ENCODE measurements at places on chromosomes 12 and 14.

- DNase-seq = no peak
Observed at GRCh38 chr12:110556705-110557104, 26.4 kb downstream of the PPTC7 start.

- DNase-seq = no peak
Observed at GRCh38 chr12:51335931-51336330, 10.5 kb downstream of the CELA1 start.

DNA sequence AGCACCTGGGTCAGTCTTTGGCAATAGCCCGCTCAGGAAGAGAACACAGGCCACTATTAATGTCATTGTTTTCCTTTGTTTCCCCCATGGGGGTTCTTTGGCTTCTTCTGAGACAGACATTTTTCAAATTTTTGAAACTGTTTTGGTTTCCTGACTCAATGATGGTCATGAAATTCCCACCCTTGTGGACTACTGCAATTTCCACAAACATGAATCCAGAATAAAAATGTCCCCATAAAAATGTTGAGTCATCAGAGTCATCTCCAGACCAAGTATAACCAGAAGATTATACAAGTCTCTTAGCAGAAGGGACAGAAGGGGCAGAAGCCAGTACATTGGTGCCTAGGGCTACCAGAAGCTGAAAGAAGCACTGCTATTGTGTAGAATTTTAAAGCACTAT is 29.1 kb downstream of the SLCO1A2 start:
- no peak for DNase-seq

DNA sequence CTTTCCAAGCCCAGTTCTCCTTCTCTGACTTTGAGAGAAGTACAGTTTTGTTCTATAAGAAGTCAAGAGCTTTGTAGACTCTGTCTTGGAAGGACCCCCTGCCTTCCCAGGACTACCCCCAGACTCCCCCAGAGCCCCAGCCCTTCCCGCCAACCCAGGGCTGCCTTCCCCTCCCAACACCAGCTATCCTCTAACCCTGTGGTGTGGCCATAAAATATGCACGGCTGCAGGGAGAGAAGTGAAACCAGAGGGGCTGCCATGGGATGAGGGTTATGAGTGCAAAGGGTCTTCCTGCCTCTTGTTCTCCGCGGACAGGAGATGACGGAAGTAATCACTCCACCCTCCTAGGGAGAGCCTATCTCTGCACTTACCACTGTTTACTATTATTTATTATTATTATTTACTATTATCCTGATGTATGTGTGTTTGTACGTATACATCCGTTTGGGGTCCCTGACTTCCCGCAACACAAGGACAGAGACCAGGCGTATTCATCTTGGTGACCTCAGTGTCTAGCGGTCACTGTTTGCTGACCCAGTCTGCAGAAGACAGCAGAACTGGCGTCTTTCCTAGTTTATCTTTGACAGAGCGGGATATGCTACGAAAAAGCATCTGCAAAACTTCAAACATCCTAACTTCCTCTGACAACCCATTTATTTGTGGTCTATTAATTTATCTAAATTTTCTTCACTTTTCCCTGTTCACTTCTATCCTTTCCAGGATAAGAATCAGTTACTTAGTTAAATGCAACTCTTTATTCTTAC is 3.5 kb upstream of the SCNN1A start:
- DNase-seq = no peak

DNA sequence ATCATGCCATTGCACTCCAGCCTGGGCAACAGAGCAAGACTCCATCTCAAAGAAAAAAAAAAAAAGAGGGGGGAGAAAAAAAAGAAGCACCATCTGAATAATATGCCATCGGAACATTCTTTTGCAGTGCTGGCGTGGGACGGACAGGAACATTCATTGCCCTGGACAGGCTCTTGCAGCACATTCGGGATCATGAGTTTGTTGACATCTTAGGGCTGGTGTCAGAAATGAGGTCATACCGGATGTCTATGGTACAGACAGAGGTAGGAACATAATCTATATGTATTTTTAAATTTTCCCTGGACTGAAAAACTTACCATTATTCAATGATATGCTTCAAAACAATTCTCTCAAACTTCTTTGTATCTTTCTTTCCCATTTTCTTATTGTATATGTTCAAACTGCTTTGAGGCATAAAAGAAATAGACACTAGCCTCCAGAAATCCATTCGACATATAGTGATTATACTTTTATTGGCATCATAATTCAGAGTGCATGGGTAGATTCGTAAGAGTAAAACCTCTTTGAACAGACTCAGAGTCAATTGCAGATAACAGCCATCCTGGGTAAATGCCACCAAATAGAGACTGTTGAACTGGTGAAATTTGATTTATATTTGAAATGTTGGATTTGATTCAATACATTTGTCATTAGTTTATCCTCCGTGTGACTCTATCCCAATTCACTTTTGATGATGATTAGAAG is 199.7 kb downstream of the EPS8 start:
- DNase-seq = no peak

- no peak for DNase-seq
Observed at GRCh38 chr12:62319058-62319457, 58.9 kb downstream of the USP15 start.

DNA sequence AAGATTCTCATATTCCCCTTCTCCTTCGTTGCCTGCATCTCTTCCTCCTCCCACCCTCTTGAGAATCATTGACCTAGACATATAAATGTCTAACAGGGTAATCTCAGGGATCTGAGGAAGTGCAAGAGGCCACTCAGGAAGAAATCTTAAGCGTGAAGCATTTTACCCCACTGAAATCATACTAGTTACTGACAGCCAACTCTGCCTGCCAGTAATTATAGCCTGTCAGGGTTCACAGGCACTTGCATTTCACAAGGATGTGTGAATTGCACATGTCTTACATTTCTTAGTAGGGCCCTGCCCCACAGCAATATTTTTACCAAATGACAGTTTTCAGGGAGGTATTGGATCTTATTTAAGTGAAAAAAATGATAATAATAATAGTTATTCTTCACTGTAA is 127.2 kb downstream of the SLC15A5 start:
- no peak for DNase-seq

DNA sequence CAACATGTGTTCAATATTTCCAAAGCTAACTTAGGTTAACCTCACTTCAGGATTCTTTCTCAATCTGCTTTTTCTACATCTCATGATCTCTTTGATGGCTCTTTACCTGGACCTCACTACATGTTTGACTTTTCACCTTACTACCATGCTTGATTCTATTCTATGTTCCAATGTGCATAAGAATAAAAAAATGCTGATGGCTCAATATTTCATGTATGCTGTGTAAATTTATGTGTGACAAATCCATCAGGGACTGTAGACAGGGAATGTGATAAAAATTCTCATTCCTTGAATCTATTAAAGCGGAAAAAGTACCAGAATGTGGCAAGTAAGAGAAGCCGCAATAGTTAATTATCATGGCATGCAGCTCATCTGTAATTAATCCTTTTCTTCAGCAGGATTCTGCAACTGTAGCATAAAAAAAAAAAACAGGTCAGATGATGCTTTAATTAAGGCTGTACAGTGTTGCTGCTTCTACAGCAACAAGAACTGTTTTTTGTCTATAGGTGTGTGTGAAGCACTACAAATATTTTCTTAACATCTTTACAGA is 276.9 kb upstream of the PRKD1 start:
- DNase-seq = no peak

- no peak for DNase-seq
Observed at GRCh38 chr12:77980782-77981181, 150.1 kb downstream of the NAV3 start.

GRCh38 chr14:90797451-90797850 is 18.8 kb downstream of the TTC7B start:
- DNase-seq = no peak

DNA sequence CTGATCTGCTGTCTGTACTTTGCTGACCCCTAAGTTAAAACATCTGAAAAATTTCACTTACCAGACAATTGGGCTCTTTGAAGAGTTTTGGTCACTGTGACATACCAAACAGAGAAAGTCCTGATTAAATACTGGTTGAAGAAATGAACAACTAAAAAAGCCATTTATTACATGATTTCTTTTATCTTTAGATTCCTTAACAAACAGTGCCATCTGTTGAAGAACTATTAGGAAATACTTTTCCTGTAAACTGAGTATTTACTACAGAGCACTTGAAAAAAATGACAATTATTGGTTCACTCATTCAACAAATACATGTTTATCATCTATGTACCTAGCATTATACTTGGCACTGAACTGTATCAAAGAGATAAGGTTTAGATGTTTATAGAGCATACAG is 6.5 kb upstream of the WASHC4 start:
- DNase-seq = no peak

- no peak for DNase-seq
Observed at GRCh38 chr14:67644428-67644827, 24.7 kb downstream of the ARG2 start.

GRCh38 chr12:132277374-132277941 is 51.9 kb downstream of the GALNT9 start:
- no peak for DNase-seq

GRCh38 chr12:10171973-10172728 is at the start of gene OLR1:
Gene OLR1 (minus strand): TSS chr12:10172132. CDS start chr12:10172077, 55 bp downstream.
- DNase-seq = no peak

DNA sequence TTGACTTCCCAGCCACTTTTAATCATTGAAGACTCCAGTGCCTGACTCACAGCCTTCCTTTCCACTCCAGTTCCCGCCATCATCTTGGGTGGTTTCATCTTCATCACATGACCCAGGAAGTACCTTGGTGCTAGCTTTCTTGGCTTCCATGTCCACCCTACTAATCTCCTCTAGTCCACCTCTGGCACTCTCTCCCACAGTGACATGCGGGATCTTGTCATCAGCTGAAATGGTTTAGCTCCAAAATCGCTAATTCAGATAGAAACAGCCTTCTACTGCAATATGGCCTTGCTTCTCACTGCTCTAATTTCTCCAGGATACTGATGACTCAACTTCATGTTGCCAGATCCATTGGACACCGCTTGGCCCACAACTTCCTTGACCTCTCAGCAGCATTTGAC is 24.5 kb downstream of the WDR20 start:
- no peak for DNase-seq

- no peak for DNase-seq
Observed at GRCh38 chr12:44078273-44078672, 242.4 kb downstream of the TMEM117 start.

- DNase-seq = peak; percentile 66
Observed at GRCh38 chr12:104720339-104721038, 237.6 kb downstream of the SLC41A2 start.

GRCh38 chr12:77401770-77402081 is 336.4 kb upstream of the E2F7 start:
- no peak for DNase-seq

- DNase-seq = no peak
Observed at GRCh38 chr12:6085841-6086240, 38.6 kb downstream of the VWF start.

- no peak for DNase-seq
Observed at GRCh38 chr12:3003357-3003992, 44.3 kb downstream of the TEAD4 start.

DNA sequence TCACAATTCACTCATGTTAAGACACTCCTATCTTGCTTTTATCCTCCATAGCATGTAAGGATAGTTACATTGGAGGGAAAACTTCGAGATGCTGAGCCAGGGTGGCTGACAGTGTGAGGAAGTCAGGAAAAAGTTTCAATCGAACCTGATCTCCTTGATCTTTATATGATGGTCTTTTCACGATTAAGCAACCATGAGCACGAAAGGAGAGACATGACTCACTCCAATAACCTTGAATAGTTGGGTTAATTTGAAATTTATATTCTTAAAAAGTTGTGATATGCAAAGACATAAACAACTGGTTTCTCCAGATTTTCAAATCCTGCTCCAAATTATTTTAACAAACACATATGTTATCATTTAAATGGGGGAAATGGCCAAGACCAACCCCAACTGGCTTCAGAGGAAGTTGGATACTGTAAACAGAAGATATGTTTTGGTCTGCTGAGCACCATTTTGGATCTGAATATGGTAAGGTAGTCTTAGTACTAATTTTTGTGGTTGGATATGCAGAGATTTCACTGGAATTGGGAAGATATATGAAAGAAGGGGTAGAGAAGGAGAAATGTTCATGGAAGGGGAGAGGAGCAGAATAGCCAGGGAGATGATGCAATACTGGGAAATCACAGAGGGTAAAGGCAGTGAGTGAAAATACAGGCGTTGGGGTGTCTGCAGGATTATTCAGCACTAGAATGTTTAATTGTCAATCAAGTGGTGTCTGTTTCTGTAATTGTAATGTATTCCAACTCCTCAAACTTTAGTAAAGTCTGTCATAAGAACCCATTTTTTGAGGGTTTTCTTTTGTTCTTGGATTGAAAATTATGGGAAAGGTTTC is 185.2 kb upstream of the SLC38A2 start:
- DNase-seq = no peak

DNA sequence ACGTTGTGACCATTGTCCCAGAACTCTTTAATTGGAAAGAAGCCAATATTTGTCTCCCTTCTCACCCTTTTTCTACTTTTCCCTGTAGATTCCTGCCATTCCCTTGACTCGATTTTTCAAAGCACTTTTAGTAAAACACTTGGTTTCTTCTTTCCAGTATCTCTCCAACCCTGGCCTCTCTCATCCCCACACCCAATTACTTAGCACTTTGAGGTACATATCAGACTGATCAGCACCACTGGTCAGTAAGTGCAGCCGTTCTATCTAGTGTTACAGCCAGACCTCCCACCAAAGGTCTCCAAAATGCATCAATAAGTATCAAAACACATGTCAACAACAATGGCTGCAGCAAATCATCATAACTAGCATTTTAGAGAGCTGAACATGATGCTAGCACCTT is 141.9 kb downstream of the BTG1 start:
- no peak for DNase-seq

GRCh38 chr12:27193106-27193505 is 51.0 kb upstream of the STK38L start:
- DNase-seq = no peak

DNA sequence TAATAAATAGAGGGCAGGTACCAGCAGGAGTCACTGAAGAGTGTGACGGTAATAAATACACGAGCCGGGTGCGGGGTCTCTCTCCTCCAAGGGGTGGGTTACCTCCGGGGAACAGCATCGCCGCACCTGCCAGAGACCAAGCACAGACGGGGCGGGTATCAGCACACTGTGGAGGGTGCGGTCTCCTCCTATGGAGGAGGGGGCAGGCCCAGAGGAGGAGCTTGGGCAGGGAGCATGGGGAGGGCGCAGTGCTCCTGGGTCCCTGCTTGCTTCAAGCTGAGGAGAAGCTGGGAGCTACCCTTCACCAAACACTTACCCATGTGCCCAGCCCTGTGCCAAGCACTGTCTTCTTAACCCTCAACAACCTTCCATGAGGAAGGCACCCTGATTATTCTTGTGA is 12.8 kb downstream of the PGF start:
- DNase-seq = no peak

DNA sequence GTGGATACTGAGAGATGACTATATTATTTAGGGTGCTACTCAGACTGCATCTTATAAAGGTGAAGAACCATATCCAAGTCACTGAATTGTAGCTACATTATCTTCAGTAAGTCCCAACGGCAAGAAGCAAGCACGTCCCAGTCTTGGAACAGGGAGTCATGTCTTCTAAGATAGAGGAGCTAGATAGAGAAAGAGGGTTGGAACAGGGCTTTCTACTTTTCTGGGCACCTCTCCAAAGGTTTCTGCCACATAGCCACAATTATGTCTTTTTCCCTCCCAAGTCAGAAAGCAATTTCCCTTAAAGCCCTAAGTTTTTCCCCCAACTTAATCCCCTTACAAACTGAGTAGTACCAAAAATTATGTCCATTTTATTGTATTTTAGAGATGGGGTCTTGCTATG is 22.4 kb downstream of the MAPK1IP1L start:
- DNase-seq = no peak

Data from effector CD4-positive, alpha-beta T cell (primary cell).